ENCODE measurements at places on chromosomes 5 and 9.

- DNase-seq: no peak
Measured at GRCh38 chr5:60339691-60340201, 360.2 kb downstream of the DEPDC1B start.

- no peak for DNase-seq
Measured at GRCh38 chr9:98234245-98234825, 21.1 kb downstream of the TBC1D2 start.

DNA sequence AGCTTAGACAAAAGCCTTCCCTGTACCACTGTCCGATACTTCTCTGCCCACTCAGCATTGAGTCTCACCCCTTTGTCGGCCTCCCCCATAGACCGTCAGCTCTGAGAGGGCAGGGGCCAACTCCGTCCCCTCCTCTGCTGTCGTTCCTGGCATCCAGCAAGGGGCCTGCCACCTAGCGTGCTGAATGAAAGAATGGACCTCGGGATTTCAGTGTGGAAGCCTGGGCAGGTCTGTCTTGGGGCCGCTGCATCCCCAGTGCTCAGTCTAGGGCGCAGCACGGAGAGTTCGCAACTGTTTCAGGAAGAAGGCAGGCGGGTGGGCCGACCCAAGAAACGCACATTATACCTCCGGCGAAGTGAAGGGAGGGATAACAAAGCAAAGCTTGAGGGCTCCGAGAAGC, 1.5 kb upstream of the TOR1B start:
- DNase-seq: no peak

DNA sequence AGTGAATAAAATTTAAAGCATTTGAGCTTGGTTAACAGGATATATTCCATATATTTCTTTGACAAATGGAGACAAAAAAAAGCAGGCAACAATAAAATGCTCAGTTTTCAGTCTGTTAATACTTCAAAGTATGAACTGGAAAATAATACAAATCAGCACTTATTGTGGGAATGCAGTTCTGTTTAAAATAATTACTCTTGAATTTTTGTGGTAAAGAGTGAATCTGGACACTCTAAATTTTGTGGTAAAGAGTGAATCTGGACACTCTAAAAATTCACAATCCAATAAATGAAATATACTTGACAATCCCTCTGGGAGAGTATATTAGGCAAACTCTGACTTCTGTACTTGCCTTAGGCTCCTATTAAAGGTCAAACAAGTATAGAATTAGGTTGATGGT, 141.9 kb upstream of the RASA1 start:
- no peak for DNase-seq

DNA sequence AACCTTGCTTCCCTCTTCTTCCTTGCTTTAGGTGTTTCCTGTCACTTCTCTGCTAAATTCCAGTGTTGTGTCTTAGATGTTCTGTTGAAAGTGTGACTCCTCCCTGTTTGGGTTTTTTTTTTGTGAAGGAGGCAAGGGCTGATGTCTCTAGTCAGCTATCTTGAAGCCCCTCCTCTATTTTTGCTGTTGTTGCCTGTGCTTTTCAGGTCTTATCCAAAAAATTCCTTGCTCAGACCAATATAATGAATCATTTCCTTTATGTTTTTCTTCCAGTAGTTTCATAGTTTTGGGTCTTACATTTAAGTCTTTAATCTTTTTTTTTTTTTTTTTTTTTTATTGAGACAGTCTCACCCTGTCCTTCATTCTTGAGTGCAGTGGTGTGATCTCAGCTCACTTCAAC, 22.3 kb downstream of the RIC1 start:
- DNase-seq: no peak

- no peak for DNase-seq
Measured at GRCh38 chr9:131436865-131437271, 43.0 kb downstream of the PRRC2B start.

DNA sequence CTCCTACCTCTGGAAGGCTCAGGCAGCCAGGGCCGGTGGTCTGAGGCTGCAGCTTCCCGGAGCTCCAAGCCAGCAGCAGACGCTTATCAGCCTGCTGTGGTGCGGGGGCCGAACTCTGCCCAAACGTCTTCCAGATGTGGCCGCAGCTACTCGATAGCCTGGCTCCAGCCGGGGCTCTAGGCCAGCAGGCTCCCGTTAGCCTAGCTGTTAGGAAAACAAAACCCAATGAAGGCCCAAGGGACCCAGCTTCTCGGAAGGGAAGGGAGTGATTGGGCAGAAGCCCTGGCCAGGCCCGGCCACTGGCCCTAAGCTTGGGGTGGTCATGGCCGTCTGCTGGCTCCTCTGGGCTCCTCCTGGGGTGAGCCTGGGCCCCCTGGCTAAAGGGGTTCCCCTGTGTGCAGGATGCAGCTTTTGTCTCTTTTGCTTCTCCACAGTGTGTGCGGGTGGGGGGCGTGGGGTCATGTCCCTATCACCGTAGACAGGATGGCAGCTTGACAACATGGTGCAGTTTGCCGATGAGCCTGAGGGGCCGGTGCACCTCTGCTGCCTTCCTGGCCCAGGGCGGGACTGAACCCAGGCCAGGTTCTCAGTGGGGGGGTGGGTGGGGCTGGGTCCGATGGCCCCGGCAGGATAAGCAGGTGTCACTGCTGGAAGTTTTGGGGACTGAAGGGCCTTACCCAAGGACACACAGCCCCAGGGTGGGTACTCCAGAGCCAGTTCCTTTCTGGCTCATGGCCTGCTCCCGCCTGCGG, 18.7 kb downstream of the MYMK start:
- no peak for DNase-seq

DNA sequence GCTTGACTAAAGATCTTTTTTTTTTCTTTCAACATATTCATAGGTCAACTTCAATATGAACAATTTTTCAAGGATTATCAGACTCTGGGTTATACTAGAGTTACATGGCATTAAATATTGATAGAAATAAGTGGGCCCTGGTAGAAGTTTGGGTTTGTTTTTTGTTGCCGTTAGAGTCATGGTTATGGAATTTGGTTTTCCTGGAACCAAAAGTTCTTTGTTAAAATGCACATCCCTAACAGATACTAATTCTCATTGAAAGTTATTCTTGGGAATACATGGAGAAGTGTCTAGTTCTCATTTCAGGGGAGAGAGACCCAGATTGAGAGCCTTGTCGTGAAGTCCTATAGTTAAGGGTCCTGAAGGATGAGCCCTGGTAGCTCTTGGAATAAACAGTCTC, 124.9 kb downstream of the FGF1 start:
- DNase-seq: no peak

DNA sequence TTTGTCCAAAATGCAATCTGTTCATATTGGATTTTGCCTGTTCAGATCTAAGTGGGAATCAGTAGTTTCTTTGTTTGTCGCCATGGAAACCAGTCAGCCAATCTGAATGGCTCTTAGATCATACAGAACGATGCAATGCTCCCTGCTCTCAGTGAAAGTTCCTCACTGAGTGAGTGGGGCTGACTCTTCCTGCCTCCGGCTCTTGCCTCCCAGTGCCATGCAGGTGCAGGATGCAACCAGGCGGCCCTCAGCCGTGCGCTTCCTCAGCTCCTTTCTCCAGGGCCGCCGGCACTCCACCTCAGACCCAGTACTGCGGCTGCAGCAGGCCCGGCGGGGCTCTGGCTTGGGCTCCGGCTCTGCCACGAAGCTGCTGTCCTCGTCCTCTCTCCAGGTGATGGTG, at the start of gene PTPDC1:
Gene PTPDC1, plus strand, starts transcription at position 151 of the 400 bp plus-strand sequence. Its CDS starts 67 bp downstream, at position 218.
- DNase-seq: peak; percentile 20

All from HEK293T (cell line).